ENCODE measurements at places on chromosomes 12 and 14. TPM values are rescaled to one million over a fixed set of nuclear protein-coding genes. Genes with fewer than 3 reads are reported as not detected.

DNA sequence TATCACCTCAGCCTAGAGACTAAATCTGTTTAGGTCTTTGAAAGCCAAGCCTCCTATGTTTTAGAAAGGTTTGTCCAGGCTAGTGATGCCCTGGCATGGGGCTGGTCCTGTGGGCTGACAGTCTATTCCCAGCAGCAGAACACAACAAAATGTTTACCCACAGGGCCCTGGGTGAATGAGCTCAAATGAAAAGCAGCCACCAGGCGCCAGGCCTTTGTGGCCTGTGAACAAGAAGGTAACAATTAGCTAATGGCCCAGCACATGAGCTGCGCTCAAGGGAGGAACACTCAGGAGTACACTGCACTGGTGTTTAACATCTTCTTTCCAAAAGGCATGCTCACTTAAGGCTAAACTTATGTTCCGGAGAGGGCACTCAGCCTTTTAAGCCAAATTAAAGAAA lies 202.2 kb downstream of the MON2 start:
- H3K27ac ChIP-seq, result no peak overlapping the region
- peaks cover 3% of the 10 kb centered on the region for H3K27me3 ChIP-seq
- no peak overlapping the region for H3K4me3 ChIP-seq
- no peaks in the 10 kb centered on the region for H3K4me1 ChIP-seq
- H3K36me3 ChIP-seq, result no peaks in the 10 kb centered on the region

DNA sequence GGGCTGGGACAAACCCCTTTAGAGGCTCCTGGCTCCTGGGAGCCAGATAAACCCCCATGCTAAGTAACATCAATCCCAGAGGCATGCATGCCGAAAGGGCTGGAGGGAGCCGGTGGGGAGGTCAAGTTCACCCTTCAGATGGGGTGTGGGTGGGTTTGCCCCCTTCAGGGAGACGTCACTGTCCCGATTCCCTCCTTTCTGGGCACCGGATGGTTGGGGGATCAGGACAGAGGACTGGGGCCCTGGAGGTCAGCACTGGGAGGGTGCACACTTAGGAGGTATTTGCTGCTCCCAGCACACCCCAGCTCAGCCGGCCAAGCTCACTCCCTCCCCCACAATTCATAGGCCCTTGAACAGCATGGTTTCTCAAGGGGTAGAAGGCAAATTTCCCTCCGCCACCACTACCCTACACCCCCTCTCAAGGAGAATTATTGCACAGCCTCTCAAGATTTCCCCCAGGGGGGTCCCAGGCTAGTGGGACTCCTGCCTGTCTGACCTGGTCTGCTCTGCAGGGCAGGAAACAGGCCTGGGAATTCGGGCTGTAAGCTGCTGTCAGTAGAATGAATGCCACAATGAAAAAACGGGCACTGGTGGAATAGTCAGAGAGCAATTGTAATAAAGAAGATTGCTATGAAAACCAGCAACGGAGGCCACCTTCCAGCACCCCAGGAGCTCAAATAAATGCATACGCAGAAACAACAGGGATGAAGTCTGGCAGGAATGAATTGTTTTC lies 63.5 kb downstream of the GALNT16 start:
- no peaks in the 10 kb centered on the region for H3K36me3 ChIP-seq
- H3K4me1 ChIP-seq, result no peaks in the 10 kb centered on the region
- H3K4me3 ChIP-seq, result no peak overlapping the region
- DNase-seq, result no peak

GRCh38 chr14:94936901-94937685 lies 167.2 kb upstream of the GSC start:
- H3K27me3 ChIP-seq, result no peaks in the 10 kb centered on the region
- no peak for DNase-seq
- no peak overlapping the region for H3K27ac ChIP-seq

DNA sequence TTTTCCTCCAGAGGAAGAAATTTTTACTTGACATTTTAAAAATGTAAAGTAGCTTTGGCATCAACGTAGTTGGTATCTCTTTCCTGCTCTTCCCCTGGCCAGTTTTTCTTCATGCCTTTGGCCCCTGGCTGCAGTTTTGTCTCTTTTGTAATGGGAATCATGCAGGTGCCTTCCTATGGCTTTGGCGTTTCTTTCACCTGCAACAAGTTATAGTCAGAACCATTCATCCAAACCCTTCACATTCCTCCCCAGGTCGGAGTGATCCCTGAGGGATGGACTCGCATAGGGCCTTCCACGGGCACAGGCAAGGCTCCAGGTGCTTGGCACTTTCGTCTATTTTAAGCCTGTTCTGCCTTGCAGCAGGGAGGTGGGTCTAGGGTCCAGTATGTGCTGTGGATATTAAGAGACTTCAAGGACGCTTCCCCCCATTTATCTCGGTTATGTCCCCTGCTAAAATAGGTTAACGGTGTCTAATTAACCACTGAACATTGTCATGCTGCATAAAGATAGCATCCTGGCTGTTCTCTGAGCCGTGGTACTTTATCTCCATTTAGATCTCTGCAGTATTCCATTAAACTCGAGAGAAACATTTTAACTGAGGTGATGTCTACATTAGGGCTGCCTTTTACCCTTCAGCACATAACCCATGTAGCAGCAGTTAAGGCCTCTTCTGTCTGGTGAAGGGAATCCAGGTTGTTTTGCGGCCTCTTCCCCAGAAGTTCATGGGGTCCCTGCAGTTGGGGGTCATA lies 66.3 kb downstream of the IFT43 start:
- H3K4me3 ChIP-seq, result no peak overlapping the region
- no peak overlapping the region for H3K27ac ChIP-seq
- no peaks in the 10 kb centered on the region for H3K4me1 ChIP-seq
- no peak for DNase-seq

HVCN1 gene
- 6.1 TPM for total RNA-seq

SLC2A14 gene
- total RNA-seq, result 0.25 TPM

- no peak overlapping the region for H3K4me3 ChIP-seq
- no peak overlapping the region for H3K27ac ChIP-seq
- DNase-seq, result no peak
- H3K27me3 ChIP-seq, result no peaks in the 10 kb centered on the region
- H3K4me1 ChIP-seq, result no peaks in the 10 kb centered on the region
These were observed 51.0 kb upstream of the STK38L start for GRCh38 chr12:27193106-27193505.

GRCh38 chr12:60094436-60094835 lies 498.6 kb downstream of the SLC16A7 start:
- no peaks in the 10 kb centered on the region for H3K27me3 ChIP-seq
- H3K4me1 ChIP-seq, result no peaks in the 10 kb centered on the region
- H3K36me3 ChIP-seq, result no peaks in the 10 kb centered on the region
- H3K4me3 ChIP-seq, result no peak overlapping the region
- no peak for DNase-seq

- no peaks in the 10 kb centered on the region for H3K36me3 ChIP-seq
- H3K4me1 ChIP-seq, result no peaks in the 10 kb centered on the region
- no peak overlapping the region for H3K4me3 ChIP-seq
- no peak for DNase-seq
These were observed 38.9 kb upstream of the LIMA1 start for GRCh38 chr12:50322206-50322605.

TARBP2 gene
- 25.1 TPM for total RNA-seq

DNA sequence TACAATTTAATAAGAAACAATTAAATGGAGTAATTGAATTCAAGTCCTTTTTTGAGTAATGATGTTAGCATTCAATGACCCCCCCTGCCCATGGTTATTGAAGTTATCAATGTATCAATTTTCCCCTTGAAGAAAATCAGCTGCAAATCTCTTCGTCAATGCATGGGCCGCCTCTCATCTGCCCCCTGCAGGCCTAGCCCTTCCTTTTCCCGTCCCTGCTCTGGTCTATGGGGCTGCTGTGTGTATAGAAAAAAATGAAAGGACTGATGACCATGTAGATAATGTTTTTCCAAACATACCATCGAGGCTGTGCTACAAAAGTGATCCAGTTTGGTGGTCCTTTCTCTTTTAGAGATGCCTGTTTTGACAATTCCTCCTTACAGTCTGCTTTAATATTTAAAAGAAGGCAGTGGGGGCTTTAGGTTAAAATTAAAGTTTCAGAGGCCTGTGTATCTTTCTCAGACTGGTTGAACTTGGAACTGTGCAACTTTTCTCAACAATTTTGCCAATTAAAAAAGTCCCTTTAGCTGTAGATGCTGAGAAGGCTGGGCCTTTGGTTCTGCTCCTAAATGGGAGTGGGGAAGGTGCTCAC lies 98.4 kb downstream of the APAF1 start:
- H3K4me3 ChIP-seq, result peak overlapping the region; percentile 72
- H3K4me1 ChIP-seq, result peaks cover 13% of the 10 kb centered on the region
- H3K27ac ChIP-seq, result peak overlapping the region; percentile 49
- no peaks in the 10 kb centered on the region for H3K27me3 ChIP-seq
- DNase-seq, result peak; percentile 27

RAD9B gene
- total RNA-seq, result 0.35 TPM

MAP1LC3B2 gene
- total RNA-seq, result 2.2 TPM

SLC6A13 gene
- 0.49 TPM for total RNA-seq

ASPG gene
- not detected for total RNA-seq

TMEM63C gene
- total RNA-seq, result 1.2 TPM

CCDC196 gene
- total RNA-seq, result not detected

DNA sequence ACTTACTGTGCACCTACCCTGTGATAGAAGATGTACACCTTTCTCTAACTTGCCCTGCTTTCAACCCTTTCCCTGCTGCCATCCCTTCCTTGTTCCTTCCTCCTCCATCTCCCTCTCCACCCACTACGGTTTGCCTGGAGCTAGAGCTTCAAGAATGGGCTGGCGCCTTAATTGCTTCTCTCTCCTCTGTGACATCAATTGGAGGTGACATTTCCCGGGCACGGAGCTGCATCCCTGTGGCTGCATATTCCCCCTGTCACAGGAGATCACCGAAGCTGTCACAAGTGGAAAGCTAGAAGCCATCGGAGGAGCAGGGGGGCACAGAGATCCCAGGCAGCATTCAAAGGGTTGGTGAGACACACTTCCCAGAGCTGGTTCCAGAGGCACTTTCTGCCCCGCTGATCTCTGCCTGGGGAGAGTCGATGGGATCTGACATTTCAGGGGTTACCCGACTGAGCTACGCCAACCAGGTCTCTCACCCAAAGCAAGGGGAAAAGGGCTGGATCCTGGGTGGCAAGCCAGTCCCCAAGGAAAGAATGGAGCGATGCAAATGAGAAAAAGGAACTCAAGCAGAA lies 604.9 kb downstream of the MED13L start:
- H3K36me3 ChIP-seq, result no peaks in the 10 kb centered on the region
- no peaks in the 10 kb centered on the region for H3K4me1 ChIP-seq
- no peaks in the 10 kb centered on the region for H3K27me3 ChIP-seq
- no peak overlapping the region for H3K4me3 ChIP-seq
- no peak overlapping the region for H3K27ac ChIP-seq

DNA sequence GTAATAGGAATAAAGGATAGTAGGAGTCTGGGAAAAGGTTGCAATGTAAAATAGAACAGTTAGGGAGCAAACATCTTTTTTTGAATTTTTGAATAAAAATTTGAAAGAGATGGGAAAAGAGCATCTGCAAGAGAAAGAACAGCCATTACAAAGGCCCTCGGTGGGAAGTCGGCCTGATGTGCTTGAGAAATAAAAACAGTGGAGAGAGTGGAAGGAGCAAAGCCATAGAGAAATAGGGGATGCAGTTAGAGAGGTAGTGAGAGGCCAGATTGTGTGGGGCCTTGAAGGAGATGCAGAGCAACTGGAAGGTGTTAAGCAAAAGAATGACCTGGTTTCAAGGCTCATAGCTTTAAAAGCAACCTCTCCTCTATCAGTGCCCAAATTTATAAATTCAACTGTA lies 409.8 kb downstream of the RERGL start:
- no peak overlapping the region for H3K4me3 ChIP-seq
- DNase-seq, result no peak
- no peaks in the 10 kb centered on the region for H3K4me1 ChIP-seq
- no peak overlapping the region for H3K27ac ChIP-seq
- H3K36me3 ChIP-seq, result no peaks in the 10 kb centered on the region

TAS2R46 gene
- total RNA-seq, result 2.8 TPM

- peaks cover 31% of the 10 kb centered on the region for H3K36me3 ChIP-seq
- H3K4me3 ChIP-seq, result peak overlapping the region; percentile 88
- H3K27ac ChIP-seq, result peak overlapping the region; percentile 98
- no peaks in the 10 kb centered on the region for H3K27me3 ChIP-seq
These were observed 795 bp downstream of the STAT6 start for GRCh38 chr12:57110104-57111030.

SPTB gene
- 0.91 TPM for total RNA-seq

GRCh38 chr12:105812366-105812765 lies 326.4 kb downstream of the NUAK1 start:
- H3K4me3 ChIP-seq, result no peak overlapping the region
- no peak for DNase-seq
- no peaks in the 10 kb centered on the region for H3K4me1 ChIP-seq

DNA sequence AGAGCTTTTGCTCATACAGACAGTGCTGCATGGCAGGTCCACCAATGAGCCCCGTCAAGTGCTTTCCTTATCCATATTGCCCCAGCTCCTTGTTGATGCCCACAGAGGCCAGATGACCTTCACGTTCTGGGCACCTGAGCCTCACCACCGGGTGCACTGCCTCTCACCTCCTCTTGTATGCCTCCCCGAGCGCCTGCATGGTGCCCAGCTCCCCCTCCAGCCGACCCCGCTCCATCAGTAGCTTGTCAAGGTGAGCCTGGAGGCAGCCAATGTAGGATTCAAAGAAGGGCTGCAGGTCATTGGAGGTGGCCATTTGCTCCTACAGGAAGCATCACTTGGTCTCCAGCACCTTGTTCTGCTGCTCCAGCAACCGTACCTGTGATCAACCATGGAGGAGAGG lies 31.8 kb upstream of the KRT77 start:
- no peak overlapping the region for H3K27ac ChIP-seq
- no peaks in the 10 kb centered on the region for H3K4me1 ChIP-seq
- no peak for DNase-seq
- H3K4me3 ChIP-seq, result no peak overlapping the region

GRCh38 chr12:76026643-76027063 lies 4.9 kb downstream of the PHLDA1 start:
- H3K4me1 ChIP-seq, result peaks cover 24% of the 10 kb centered on the region
- H3K27ac ChIP-seq, result no peak overlapping the region
- H3K4me3 ChIP-seq, result no peak overlapping the region
- no peaks in the 10 kb centered on the region for H3K36me3 ChIP-seq

DNA sequence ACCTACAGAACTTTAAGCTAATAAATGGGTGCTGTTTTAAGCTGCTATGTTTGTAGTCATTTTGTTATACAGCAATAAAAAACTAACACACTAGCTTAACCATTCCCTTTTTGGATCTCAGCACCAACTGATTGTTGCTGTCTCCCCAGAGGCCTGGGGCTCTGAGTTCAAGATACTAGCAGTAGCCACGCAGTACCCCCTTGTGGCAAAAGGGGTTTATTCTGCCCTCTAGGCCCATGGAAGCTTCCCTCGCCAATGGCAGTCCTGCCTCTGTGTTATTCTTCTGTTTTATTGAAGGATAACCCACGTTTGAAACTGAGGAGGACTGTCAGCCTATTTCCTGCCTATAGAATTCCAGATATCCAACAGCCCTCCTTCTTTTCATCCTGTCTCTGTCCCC lies 455.3 kb upstream of the ATP2B1 start:
- H3K4me1 ChIP-seq, result no peaks in the 10 kb centered on the region
- no peaks in the 10 kb centered on the region for H3K36me3 ChIP-seq
- H3K27ac ChIP-seq, result no peak overlapping the region
- DNase-seq, result no peak

- H3K27ac ChIP-seq, result no peak overlapping the region
- H3K4me3 ChIP-seq, result no peak overlapping the region
- no peak for DNase-seq
These were observed 148.0 kb upstream of the PWP1 start for GRCh38 chr12:107537464-107538119.
